ENCODE measurements at places on chromosomes 5 and 9.

DNA sequence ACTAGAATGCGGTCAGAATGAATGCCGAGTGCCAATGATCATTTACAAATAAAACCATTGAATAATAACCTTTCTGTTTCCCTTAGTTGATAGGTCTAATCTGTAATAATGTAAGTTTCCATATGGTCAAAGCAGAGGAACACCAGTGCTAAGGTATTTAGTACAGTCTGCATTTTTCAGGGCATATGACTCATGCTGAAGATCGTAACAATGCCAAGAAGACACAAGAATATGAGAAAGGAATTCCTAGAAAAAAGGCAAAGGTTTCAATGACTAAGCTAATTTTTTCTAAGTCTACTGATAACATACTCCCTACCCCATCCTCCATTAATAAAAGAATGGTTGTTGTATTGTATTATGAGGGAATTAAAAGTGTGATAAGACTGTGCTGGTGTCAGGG, 2.8 kb downstream of the OR1L8 start:
- DNase-seq, result peak; percentile 84

GRCh38 chr5:10421896-10422691, 19.6 kb upstream of the ROPN1L start:
- DNase-seq, result no peak

DNA sequence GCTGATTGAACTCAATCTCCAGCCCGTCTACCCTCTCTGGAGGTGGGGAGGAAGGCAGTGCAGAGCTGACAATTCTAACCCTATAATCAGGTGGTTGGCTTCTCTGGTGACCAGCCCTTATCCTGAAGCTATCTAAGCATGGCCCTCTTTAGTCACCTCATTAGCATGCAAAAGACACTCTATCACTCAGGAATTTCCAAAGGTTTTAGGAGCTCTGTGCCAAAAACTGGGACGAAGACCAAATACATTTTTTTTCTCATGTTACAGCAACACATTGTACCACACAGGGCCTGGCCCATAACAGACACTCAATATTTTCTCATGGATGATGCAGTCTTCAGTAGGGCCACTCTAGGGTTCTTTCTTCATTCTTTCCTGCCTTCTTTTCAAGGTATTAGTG, 118.8 kb upstream of the VLDLR start:
- DNase-seq, result peak; percentile 61

GRCh38 chr5:154863291-154864080, 5.1 kb downstream of the CNOT8 start:
- DNase-seq, result peak; percentile 72

DNA sequence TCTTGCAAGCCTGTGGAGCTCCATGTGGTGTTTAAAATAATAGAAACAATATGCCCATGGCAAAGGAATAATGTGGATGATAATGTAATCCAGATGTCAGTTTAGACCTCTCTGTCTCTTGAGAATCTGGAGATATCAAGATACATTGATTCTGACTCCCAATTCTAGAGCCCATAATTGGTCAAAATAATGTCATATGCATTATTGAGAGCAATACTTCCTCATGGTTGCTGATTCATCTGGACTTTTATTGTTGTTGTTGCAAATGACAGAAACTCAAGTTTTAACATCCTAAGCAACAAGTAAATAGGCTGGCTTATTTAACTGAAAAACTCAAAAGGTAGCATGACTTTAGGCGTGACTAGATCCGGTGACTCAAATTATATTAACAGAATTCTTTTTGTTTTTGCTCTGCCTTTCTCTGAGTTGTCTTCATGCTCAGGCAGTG, 152.1 kb downstream of the PCSK1 start:
- DNase-seq, result peak; percentile 60

DNA sequence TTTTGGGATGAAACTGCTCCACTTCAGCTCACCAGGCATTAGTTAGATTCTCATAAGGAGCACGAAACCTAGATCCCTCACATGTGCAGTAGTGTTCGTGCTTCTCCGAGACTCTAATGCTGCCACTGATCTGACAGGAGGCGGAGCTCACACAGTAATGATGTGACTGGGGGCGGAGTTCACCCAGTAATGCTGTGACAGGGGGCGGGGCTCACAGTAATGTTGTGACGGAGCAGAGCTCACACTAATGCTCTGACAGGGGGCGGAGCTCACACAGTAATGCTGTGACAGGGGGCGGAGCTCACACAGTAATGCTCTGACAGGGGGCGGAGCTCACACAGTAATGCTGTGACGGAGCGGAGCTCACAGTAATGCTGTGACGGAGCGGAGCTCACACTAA, 27.1 kb upstream of the LRRC14B start:
- no peak for DNase-seq

- DNase-seq, result no peak
Measured at GRCh38 chr9:114969269-114969668, 38.9 kb upstream of the TNFSF8 start.

DNA sequence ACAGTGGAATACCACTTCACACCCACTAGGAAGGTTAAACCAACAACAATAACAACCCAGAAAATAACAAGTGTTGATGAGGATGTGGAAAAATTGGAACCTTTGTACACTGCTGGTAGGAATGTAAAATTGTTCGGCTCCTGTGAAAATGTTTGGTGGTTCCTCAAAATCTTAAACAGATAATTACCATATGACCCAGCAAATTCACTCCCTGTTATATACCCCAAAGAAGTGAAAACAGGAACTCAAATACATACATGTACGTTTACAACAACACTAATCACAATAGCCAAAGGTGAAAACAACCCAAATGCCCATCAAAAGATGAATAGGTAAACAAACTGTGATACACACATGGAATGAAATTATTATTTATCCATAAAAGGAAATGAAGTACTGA, 178.5 kb upstream of the PHYKPL start:
- no peak for DNase-seq

DNA sequence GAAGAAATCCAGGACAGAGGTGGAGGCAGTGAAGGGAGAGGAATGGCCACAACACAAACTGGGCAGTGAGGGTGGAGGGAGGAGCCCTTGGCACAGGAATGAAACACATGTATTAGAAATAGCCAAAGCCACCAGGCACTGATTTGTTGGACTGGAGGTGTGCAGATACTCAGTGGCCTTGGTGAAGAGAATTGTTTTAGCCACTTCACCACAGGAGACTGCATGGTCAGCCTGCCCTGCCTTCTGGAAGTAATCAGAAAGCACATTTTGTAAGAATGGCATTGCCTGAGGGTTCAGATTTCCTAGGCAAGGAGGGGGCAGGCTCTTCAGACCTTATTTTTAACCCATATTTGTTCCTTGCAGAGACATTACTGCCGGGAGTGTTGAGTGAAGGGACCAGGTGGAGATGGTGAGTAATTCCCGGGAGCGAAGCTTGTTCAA, 2.2 kb downstream of the SGCD start:
- peak; percentile 70 for DNase-seq

- DNase-seq, result no peak
Measured at GRCh38 chr5:122356855-122357254, 44.8 kb downstream of the SNCAIP start.

DNA sequence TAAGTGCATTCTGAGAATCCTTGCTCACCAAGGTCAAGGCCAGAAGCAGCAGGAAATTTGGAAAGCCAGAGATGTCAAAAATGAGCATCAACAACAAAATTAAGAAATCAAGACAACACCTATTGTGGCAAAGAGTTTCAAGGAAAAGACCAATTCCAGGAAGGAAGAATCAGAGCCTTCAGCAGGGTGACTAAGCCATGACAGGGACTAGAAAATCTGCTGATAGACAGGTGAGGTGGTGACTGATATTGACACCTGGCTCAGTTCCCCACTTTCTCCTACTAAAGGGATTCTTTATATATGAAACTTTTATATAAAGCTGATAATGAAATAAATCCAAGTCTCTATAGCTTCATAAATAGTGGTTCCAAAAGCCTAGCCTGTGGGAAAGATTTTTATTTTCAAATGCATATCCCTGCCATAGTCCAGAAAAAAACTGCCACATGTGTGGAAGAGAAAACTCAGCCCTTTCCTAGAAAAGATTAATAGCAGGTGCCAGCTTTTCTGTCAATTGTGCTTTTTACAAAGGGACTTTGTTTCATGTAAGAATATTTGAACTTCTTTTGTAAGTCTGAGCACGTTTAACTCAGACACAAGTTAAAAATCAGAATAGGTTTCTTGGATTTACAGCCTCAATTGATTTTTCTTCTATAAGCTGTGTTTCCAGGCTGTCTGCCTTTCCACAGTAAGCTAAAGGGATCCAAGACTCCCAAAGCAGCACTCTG, 81.1 kb upstream of the GRAMD2B start:
- DNase-seq, result no peak

DNA sequence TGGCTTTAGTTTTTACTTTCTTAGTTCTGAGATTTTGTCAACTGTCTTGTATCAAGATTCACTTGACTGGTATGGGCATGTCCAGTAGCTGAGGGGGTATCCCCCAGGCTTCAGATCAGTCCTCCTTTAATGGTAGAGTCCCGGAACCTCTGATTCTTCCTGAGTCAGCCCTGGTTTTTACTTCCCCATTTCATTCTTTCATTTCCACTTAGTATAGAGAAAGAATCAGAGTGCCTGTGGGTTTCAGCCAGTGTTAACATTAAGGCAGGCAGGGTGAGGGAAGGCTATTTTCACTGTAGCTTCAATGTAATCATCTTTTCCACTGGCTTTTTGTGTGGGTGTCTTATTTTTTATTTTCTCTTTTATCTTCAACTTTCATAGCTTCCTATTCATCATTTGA, 8.3 kb upstream of the COMMD10 start:
- no peak for DNase-seq
